GM19239 (cell line): ENCODE measurements at places on chromosomes 1 and 21.

DNA sequence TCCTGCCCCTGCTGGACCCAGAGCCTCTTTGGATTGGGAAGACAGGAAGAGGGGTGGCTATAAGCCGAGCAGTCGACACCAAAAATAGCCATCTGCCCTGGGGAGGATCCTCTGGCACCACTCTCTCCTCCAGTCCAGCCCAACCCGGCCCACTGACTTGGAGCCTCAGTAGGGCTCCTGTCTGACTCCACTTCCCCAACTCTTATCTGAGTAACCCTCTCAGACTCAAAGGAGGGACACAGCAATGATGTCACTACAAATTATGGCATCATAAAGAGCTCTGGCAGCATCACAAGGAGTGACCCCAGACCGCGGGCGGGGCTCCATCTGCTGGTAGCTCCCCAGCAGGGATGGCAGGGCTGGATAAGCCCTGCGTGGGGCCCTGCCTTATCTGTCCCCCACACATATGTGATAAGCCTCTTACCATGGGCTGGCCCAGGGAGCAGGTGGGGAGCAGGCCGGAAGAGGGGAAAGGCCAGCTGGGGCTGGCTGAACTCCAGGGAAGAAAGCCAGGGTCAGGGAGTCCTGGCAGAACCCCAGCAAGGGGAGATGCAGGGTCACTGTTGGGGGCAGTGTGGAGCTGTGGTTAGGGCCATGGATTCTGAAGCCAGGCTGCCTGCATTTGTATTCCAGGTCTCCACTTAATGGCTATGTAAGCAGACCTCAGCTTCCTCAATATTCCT, 4.6 kb upstream of the SLC6A9 start:
- no peak for DNase-seq

- DNase-seq, result no peak
Observed at GRCh38 chr1:15289251-15289651, 42.2 kb downstream of the FHAD1 start.

GRCh38 chr1:236150311-236150955, 8.1 kb downstream of the GPR137B start:
- no peak for DNase-seq

- DNase-seq, result peak; percentile 94
Observed at GRCh38 chr1:6423321-6423999, 1.1 kb upstream of the ESPN start.

DNA sequence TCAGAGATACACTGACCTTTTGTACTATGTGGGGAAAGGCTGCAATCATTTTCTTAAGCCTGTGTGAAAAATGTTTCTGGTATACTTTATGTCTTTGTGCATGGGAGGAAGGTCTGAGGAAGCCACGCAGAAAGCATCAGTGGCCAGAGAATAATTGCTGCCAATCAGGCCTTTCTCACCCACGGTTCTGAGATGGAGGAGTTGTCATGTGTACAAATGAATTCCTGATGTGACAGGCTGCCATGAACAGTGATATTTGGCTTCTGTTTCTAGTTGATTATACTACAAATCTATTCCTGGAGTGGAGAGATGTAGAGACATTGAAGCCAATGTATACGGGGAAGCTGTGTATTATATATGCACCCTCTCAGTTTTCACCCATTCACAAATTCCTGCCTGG, 142.6 kb downstream of the GRIK1 start:
- no peak for DNase-seq

DNA sequence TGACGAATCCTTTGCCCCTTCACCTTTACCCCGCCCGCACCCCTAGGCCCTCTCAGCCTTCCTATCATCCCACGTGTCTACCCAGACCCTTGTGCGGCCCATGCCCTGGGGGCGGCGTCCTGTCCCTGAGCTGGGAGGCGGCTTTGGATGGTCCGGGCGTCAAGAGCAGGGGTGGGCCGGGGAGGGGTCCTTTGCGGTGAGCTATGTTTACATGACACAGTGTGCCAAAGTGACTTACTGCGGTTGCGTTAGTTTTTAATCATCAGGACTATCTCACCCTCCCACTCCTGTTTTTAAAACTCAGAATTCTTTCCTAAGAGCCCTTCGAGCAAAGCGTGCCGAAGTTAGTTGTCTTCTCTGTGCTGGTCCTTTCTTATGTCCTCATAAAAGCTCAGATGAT, 144.6 kb downstream of the PGBD5 start:
- no peak for DNase-seq

- no peak for DNase-seq
Observed at GRCh38 chr1:114010433-114011184, 31.3 kb downstream of the OLFML3 start.

DNA sequence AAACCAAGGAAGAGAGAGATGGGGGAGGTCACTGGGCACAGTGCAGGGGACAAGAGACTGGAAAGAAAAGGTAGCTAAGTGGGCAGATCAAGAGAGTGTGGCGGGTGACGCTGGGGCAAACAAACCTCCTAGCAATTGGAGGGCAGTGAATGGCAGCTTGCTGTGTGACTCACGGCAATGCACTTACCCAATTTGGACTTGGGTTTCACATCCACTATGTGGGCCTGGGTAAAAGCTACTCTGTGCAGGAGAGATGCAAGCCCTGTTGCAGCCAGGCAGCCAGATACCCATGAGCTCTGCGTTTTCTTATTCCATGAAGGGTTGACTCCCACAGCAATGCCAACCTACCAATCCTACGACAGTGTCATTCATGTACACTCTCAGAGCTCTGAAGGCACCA, 9.5 kb downstream of the PLXNA2 start:
- no peak for DNase-seq

DNA sequence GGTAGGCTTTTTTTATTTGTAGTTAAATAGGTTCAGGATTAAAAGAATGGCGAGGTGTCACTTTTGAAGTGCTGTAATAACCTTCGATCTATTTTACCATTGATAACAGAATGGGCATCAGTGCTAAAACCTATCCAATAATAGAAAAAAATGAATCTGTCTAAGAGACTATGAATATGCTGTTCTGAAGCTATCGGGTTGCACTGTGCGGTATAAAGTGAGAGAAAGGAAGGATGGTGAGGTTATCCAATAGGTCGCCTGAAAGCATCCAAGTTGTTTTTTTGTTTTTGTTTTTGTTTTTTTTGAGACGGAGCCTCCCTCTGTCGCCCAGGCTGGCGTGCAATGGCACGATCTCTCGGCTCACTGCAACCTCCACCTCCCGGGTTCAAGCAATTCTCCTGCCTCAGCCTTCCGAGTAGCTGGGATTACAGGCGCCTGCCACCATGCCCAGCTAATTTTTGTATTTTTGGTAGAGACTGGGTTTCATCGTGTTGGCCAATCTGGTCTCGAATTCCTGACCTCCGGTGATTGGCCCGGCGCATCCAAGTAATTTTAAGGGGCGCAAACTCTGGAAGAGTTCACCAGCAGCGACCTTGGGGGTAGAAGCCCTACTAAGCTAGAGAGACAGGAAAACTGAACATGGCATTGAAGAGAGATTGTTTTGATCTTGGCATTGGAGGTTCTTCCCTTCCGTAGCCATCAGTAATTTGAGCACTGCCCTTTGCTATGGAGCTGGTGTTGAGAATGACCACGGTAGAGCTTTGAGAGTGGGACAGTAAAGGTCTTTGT, 8.7 kb upstream of the MDM4 start:
- no peak for DNase-seq

DNA sequence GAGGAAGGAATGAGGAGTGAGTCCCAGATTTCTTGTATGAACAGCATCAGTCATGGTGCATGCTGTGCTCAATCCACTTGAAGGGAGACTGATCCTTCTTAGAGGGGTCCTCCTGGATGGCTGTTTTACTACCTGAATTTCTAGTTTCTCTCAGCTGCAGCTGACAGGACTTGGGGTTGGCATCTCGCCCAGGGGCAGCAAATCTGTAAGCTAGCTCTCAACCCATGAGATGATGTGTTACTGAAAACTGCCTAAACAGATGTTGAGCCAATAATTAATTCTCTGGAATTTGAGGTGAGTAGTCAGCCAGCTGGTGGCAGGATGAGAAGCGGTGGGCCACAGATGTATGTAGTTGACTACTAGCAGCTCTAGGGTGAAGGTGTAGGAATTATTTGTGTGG, 19.6 kb downstream of the BACH1 start:
- DNase-seq, result no peak

- no peak for DNase-seq
Observed at GRCh38 chr1:243267914-243268653, 12.2 kb downstream of the SDCCAG8 start.

- DNase-seq, result no peak
Observed at GRCh38 chr1:29859126-29859525, 622.8 kb downstream of the PTPRU start.

DNA sequence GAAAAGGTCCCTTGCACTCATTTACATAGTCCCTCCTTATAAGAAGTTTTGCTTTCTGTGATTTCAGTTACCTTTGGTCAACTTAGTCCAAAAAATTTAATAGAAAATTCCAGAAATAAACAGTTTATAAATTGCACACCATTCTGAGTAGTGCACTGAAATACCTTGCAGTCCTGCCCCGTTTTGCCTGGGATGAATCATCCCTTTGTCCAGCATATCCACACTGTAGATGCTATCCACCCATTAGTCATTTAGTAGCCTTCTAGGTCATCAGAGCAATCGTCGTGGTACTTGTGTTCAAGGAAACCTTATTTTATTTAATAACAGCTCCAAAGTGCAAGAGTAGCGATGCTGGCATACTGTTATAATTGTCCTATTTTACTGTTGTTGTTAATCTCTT, 38.0 kb downstream of the SPRTN start:
- DNase-seq, result no peak

- DNase-seq, result peak; percentile 46
Observed at GRCh38 chr1:18949686-18950400, 6.6 kb downstream of the IFFO2 start.

DNA sequence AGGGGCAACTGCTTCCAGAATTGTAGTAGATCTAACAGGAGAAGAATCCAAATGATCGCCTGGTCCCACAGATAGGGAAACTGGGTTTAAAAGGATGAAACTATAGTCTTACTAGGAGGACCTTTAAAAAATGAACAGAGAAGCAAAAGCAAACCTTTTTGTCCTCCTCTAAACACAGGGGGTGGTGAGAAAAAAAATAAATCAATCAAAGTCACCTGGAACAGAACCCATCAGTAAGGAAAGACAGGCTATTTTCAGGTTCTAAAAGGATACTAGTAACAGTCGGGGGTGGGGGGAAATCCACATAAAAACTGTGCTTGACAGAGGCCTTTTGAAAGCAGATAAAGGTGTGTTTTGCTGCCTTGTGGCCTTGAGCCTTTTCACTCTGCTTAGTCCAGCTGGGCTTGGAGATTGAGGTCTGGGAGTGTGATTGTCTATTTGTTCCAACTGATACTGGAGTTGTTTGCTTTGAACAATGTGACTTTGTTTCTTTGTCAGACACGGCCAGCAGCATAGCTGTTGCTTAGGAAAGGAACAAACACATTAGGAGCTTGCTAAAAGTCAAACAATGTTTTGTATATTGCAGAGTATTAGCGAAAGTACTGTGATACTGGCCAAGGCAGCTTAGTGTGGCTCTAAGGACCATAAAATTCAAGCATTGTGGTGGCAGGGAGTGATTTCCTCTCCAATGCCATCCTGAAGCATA, 141.1 kb upstream of the IRF2BP2 start:
- no peak for DNase-seq

DNA sequence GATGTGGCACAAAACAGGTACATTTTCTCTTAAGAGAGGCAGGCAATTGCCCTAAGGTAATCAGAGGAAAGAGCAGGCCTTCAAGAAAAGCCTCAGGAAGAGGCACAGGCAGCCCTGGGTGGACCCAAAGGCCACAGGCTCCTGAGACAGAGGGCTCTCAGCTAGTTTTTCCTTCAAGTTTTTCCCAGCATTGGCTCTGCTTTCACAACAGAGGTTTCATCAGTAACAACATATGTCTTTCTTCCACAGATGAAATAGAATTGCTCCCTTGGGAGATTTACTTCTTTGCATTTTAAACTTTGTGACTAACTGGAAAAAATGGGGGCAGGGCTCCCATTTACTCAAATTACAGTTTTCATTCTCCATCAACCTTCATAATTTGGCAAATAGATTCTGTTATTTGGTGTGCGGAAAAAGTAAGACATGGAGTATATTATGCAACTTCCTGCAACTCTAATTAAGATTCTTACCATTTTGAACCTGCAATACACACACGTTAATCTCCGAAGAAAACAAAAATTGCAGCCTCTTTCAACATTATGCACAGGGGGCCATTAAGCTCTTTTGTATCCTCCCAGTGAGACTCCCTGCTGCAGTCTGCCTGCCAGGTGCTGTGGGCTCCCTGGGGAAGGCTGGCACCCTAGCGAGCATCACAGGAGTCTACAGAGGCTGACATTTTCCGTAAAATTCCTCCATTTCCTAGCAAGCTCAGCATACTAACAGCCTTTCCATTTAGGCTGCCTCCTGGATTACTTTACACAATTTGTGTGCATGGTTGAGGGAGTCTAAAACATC, 282.3 kb downstream of the USH2A start:
- no peak for DNase-seq

- no peak for DNase-seq
Observed at GRCh38 chr1:58248791-58249190, 297.7 kb downstream of the OMA1 start.

- no peak for DNase-seq
Observed at GRCh38 chr1:55877437-55878232, 662.5 kb upstream of the USP24 start.

- DNase-seq, result no peak
Observed at GRCh38 chr1:100267284-100267683, 1.3 kb downstream of the RTCA start.

GRCh38 chr21:33201956-33202355, 27.8 kb upstream of the IFNAR2 start:
- no peak for DNase-seq

- DNase-seq, result no peak
Observed at GRCh38 chr1:172790245-172790644, 131.3 kb downstream of the FASLG start.

DNA sequence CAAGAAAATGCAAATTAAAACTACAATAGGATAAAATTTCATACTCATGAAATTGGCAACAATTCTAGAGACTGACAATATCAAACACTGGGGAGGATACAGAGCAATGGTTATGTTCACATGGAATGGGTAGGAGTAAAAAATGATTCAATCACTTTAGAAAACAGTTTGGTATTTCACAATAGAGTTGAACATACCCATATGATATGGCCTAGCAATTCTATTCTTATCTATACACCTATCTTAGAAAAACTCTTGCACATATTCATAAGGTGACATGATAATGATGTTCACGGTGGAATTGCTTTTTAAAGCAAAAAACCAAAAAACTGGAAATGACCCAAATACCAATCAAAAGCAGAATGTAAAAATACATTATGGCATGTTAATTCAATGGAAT, 28.7 kb downstream of the PHC2 start:
- no peak for DNase-seq

GRCh38 chr1:64473367-64473766, 3.4 kb downstream of the CACHD1 start:
- no peak for DNase-seq

DNA sequence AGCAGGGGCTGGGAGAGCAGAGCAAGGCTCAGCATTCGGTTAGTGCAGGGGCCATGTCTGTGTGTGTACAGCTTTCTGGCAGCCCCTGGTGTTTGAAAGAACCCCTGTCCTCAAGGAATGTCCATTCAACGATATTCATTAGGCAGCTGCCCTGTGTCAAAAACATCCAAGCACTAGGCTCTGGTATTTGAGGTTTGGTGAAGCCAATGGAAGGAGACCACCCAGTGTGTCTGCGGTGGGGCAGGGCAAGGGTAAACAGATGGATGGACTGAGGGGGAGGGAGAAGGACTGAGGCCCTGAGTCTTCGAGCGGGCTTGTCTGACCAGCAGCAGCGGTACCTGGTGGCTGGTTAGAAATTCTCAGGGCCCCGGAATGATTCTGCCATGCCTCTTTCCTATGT, 155.6 kb upstream of the KLHDC7A start:
- no peak for DNase-seq

- DNase-seq, result no peak
Observed at GRCh38 chr1:241927321-241927720, 30.2 kb upstream of the BECN2 start.

GRCh38 chr1:20948101-20948500, 161.0 kb upstream of the HP1BP3 start:
- DNase-seq, result no peak
